ENCODE measurements at places on chromosomes 6 and 20.

- DNase-seq: no peak
Observed at GRCh38 chr6:146851837-146852236, 253.1 kb downstream of the ADGB start.

DNA sequence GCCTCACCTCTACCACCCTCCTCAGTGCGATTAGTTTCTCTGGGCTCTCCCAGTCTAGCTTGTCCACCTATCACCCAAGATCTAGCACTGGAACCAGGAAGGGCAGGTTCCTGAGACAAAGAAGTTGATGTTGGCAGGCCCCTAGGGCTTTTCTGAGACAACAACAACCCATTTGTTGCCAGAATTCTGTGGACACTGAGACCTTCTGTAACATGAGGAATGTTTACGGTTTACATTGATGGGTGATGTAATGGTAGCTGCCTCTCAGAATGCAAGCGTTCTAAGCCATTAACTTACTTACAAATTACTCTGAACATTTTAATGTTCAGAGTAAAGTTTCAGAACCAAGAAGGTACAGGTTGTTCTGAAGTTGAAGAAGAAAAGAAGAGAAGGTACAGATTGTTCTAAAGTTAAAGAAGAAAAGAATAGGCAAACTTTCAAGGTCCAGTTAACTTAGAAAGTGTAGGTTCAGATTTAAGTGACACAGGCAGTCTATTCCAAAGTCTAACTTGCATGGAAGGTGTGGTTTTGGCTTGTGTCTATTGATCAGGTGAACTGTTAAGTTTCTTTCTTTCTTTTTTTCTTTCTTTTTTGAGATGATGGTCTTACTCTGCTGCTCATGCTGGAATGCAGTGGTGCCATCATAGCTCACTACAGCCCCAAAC lies 3.7 kb upstream of the MED23 start:
- no peak for DNase-seq

DNA sequence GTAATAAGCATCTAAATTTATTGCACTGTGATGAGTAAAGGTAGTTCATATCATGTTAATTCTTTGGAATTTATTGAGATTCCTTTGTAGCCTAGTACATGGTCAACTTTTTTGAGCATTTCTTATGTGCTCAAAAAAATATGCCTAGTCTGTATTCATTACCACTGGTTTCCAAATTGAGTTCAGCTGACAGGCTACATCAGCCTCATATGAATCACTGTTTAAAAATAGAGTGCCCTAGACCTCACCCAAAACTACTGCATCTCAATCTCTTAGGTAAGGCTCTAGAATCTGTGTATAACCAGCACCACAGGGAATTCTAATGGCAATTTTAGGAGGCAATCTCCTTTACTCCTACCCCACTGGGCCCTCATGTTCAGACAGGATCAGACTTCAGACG lies 16.7 kb upstream of the FOXF2 start:
- no peak for DNase-seq

DNA sequence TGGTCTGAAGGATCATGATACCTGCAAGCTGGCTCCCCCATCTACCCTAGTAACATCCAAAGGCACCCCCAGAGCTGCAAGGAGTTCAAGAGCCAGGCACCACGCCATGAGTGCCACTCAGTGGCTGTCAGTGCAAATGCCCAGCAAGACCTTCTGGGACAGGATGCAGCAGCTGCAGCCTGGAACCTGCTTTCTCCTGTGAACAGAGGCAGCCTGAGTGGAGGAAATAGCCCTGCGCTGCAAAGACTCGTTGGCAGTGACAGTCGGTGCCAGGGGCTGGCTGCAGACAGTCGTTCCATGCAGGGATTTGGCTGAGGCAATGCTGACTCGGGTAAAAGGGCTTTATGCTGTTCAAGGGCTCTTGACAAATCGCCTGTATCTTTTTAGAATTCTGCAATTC lies 15.7 kb upstream of the SSTR4 start:
- no peak for DNase-seq

GRCh38 chr20:63895952-63896263 lies 982 bp downstream of the DNAJC5 start:
- DNase-seq: no peak

DNA sequence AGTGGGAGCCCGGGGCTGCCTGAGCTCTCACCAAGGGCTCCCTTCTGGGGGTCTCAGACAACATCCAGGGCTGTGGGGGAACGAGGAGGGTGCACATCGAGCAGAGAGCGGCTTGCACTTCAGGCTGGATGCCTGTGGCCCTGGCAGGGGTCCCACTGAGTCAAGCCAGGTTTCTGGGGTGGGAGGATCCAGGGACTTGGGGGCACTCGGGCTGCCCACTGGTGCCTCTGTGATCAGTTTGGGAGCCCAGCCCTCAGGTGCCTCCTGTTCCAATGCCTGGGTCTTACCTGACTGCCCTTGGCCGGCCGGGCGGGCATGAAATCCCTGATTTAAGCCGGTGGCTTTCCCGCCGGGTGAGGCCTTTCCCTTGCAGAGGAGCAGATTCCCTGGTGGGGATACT lies 470 bp downstream of the COL20A1 start:
- no peak for DNase-seq

GRCh38 chr20:25991051-25991755 lies 294.6 kb upstream of the ZNF337 start:
- DNase-seq: no peak

- DNase-seq: no peak
Observed at GRCh38 chr6:69012876-69013275, 377.8 kb downstream of the ADGRB3 start.

- DNase-seq: no peak
Observed at GRCh38 chr20:50027611-50028105, 44.9 kb downstream of the SNAI1 start.

DNA sequence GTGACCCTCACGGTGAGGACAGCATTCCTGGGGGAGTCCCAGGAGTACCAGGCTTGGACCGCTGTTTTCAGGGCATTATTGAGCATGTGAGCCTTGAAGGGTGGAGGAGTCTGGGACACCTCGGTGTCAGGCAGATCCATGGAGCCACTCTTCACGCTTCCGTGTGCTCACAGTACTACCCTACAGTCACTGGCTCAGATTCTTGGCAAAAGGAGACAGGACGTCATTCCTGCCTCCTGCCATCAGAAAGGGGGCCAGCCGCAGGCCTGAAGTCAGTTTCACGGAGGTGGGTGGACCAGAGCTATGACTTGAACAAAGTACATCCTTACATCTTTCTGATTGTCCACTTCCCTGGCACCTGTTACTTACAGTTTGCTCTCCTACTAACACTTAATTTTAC lies 88.9 kb upstream of the CD83 start:
- DNase-seq: no peak

- no peak for DNase-seq
Observed at GRCh38 chr6:31967926-31968320, 4.0 kb downstream of the DXO start.

DNA sequence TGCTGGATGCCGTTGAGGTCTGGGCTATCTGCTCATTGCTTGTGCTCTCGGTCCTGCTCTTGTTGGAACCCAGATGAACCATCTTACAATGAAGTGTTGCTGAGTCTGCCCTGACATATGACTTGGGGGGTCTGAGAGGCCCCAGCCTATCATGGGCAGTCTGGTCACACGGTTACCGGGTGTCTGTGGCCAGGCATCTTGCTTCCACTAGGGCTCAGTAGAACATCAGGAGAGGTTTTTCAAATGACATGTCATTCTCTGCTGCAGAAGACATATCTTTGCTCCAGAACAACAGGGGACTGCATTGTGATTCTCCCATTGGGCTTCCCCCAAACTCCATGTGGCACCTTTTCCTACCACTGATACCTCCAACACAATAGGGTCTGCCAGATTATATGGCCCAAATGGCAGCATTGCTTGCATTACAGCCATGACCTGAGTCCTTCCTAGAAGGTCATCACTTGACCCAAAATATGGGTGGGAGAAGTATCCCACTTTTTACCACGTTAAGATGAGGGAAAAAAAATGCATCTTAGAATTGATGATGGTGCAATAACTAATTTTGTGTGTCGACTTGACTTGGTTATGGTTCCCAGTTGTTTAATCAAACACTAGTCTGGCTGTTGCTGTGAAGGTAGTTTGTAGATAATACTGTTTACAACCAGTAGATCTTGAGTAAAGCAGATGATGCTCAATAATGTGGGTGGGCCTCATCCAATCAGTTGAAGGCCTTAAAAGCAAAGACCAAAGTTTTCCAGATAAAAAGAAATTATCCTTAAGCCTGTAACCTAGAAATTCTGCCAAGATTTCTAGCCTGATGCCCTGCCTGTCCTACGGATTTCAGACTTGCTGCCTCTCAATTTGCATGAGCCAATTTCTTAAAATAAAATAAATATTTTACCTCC lies 241.0 kb downstream of the QKI start:
- DNase-seq: peak; percentile 9

DNA sequence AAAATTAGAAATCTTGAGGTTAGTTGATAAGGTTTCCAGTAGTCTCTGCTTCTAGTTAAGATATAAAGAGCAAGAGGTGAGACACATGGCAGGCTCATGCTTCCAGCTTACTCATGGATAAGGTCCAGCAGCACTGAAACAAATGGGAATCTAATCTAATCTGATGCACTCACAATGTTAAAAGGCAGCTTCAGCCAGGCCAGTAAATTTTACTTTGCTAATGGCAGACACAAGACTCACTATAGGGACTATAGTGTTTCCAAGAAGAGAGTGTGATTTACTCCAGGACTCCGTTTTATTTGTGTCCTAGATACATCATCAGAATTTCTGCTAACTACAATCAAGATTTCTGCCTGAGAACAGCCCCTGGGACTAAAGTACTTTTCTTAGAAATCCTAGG lies 324.8 kb downstream of the SMOC2 start:
- DNase-seq: no peak

DNA sequence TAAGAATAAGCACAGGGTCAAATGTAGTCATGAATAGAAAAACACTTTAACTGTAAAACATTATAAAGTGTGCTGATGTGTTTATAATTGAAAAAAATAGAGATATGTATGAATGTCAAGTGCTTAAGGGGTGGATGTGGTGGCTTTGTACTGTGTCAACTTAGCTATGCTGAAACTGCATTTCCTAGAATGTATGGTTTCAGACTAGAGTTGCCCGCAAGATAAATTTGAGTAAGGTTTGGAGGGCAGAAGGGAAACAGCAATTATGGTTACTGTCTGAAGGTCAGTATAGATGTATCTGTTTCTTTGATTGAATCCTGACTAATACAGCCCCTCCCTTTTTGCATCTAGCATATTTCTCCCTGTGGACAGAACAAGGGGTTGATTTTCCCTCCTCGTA lies 288.1 kb upstream of the MOCS1 start:
- no peak for DNase-seq

- no peak for DNase-seq
Observed at GRCh38 chr6:163640641-163641040, 226.1 kb downstream of the QKI start.

- no peak for DNase-seq
Observed at GRCh38 chr6:2771079-2771478, 5.9 kb downstream of the WRNIP1 start.

GRCh38 chr6:100475554-100476320 lies 11.0 kb upstream of the SIM1 start:
- DNase-seq: no peak

- no peak for DNase-seq
Observed at GRCh38 chr6:118889163-118889562, 4.8 kb upstream of the ASF1A start.

- peak; percentile 98 for DNase-seq
Observed at GRCh38 chr20:3090565-3090964, 6.0 kb upstream of the AVP start.

- no peak for DNase-seq
Observed at GRCh38 chr20:47576516-47577033, 74.9 kb downstream of the NCOA3 start.

GRCh38 chr6:22146931-22147701 lies 149.7 kb downstream of the PRL start:
- peak; percentile 55 for DNase-seq

DNA sequence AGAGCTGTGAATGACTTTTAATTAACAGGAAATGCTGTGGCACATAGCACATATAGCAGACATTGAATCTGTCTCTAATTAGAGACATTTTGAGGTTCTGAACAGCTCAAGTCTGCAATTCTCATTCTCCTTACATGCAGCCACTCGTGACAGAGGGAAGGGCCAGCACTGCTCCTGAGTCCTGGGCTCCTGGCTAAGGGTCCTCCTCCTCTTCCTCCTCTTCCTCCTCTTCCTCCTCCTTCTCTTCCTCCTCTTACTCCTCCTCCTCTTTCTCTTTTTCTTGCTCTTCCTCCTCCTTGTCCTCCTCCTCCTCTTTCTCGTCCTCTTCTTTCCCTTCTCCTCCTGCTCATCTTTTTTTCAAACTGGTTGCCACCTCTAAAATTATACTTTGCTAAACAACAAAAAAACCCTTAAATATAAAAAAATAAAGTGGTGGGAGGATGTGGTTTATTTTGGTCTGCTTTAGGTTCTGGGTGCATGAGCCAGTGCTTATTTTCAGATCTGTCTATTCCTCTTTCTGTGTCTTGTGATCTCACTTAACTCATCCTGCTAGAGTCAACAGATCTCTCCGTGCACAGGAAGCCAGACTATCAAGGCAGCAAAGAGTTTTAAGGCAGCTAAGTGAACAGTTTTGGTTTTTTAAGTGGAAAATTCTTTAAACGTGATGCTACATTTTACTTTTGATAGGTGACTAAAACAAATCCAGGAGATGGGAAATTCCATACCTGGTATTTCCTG lies 159.3 kb downstream of the CD83 start:
- DNase-seq: peak; percentile 75

DNA sequence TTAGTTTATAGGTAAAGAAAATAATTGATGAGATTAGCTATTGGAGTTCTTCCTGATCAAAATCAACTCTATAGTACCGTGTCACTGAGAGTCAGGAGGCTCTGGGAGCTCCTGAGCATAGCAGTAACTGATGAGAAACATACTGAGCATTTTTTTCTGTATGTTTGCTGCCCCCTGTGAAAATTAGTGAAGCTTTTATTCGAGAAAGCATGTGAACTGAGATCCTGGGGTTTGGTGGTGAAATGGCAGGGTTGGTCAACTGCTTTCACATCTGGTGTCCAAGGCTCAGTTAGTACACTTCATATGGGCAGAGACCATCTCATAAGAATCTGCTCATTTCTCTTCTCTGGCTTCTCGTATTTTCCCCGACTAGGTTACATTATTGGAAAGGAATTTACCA lies 4.1 kb upstream of the ABT1 start:
- no peak for DNase-seq

- no peak for DNase-seq
Observed at GRCh38 chr20:60437418-60437817, 479.2 kb downstream of the CDH26 start.

DNA sequence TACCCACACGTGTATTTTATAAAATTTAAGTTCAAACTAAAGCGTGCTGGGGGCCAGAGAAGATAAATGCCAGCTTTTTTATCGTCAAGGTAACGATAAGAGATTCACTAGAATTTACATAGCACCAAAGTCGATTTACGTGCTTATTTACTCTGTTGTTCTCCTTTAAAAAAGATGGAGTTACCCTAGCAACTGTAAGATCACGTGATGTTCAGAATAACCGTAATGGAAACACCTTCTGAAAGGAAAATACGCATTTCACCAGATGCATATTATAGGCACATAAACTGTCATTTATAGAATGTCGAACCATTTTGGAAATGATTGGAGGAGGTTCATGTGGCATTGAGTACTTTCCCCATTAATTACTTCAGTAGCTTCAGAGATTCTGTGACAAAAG lies 207.6 kb downstream of the TSHZ2 start:
- no peak for DNase-seq
